ENCODE measurements at places on chromosomes 5 and 9.

DNA sequence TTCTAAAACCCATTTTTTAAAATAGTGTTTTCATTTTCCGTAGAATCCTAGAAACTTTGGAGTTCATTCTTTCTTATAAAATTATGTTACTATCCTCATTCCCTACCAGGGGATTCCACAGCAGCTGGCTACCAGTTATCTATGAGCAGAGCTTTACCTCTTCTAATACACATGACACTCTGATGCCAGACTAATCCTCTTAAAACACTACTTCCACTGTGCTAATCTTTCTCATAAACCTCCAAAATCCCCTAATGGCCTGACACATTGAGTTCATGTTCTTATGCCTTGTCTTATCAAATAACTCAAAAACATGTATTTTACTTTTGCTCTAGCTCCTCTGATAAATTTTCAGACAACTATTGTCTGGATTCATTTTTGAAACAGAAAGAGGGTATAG, 633.6 kb upstream of the FTMT start:
- no peak for DNase-seq

- no peak for DNase-seq
Observed at GRCh38 chr5:75461679-75462078, 49.8 kb downstream of the CERT1 start.

- no peak for DNase-seq
Observed at GRCh38 chr5:56069652-56070226, 75.0 kb upstream of the IL6ST start.

- no peak for DNase-seq
Observed at GRCh38 chr9:89877051-89878002, 272.5 kb downstream of the GADD45G start.

- no peak for DNase-seq
Observed at GRCh38 chr5:34507933-34508332, 148.2 kb upstream of the RAI14 start.

DNA sequence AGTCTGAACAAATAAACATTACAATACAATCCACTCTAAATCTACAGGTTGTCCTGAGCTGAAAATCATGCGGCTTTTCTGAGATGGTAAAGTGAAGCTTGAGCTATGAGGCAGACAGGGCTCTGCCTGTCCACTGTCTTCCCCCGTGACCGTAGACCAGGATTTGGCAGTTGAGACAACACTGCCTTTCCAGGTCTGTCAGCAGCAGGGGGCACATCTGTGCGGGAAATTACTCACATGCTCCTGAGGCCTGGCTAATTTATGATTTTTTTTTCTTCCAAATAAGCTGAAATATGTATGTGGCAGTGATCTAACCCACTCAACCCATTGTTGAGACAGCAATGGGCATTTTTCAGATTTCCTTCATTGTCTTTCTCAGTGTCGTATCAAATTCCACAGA, 307.9 kb downstream of the FBXL7 start:
- no peak for DNase-seq

- DNase-seq: no peak
Observed at GRCh38 chr5:32501071-32502002, 56.8 kb upstream of the ZFR start.

DNA sequence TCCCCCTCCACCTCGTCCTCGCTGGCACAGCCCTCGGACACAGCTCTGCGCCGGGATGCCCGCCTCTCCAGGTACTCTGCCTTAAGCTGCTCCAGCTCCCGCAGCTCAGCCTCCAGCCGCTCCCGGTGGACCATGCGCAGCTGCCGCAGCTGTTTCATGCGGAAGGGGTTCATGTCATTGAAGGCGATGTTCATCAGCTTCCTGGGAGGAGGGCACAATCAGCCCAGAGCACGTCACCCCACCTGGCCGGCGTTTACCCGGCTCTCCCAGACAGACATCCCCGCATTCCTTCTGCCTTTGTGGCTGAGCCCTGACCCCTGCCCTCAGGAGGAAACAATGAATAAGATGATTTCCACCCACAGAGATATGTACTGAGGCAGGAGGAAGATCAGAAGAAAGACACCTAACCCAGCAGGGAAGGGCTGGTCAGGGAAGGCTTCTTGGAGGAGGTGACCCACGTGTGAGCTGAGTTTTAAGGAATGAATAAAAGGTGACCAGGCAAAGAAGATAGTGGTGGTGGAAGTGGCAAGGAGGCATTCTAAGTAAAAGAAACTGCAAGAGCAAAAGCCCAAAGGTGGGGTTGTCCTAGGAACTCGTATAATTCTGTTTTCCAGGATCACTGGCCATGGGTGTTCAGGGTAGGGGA, 7.1 kb upstream of the CORO2A start:
- DNase-seq: no peak

DNA sequence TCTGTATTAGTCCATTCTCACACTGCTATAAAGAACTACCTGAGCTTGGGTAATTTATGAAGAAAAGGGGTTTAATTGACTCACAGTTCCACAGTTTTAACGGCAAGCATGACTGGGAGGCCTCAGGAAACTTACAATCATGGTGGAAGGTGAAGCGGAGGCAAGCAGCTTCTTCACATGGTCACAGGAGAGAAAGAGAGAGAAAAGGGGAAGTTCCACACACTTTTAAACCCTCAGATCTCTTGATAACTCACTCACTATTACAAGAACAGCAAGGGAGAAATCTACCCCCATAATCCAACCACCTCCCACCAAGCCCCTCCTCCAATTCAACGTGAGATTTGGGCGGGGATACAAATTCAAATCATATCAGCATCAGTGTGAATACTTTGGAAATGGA, 133.4 kb upstream of the SLC30A5 start:
- DNase-seq: no peak

DNA sequence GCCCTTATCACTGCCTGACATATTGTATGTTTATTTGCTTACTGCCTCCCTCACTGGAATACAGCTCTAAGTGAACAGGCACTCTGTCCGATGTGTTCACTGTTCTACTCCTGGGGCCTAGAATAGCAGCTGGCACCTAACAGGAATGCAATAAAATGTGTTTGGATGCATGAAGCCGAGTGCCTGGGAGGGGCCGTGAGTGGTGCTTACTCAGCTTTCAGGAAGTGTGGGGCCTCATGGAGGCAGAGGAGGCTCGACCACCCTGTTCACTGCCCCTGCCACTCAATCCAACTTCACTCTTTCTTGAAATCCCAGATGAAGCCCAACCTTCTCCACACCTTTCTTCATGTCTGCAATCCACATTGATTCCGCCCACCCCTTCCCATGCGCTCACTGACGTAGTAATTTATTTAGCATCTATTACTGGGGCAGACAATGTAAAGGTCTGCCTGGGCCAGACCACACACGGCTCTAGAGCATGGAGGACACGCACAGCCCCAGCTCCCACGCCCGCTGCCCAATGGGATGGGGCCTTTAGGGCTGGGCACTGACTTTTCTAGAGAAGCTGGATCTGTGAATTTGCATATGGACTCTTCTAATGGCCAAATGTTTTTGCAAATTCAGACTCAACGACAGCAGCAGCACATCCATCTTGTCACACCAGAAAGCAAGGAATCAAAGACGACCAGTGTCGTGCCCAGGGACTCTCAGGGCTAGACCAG, 21.3 kb downstream of the TBC1D9B start:
- DNase-seq: no peak

GRCh38 chr9:75545287-75545686, 345.2 kb upstream of the PCSK5 start:
- DNase-seq: no peak

- no peak for DNase-seq
Observed at GRCh38 chr5:106523852-106524251, 1146.9 kb downstream of the EFNA5 start.

GRCh38 chr9:6567140-6567591, 78.4 kb downstream of the GLDC start:
- no peak for DNase-seq

GRCh38 chr9:9719373-9720112, 893.3 kb downstream of the PTPRD start:
- DNase-seq: no peak

GRCh38 chr5:56791396-56791795, 24.0 kb upstream of the MAP3K1 start:
- no peak for DNase-seq

- DNase-seq: no peak
Observed at GRCh38 chr5:9658706-9659105, 28.6 kb upstream of the TAS2R1 start.

- no peak for DNase-seq
Observed at GRCh38 chr5:132425975-132426524, 56.5 kb downstream of the SLC22A5 start.

GRCh38 chr9:74556685-74557084, 59.5 kb downstream of the RORB start:
- no peak for DNase-seq

GRCh38 chr9:72278959-72279358, 86.0 kb downstream of the ZFAND5 start:
- no peak for DNase-seq

DNA sequence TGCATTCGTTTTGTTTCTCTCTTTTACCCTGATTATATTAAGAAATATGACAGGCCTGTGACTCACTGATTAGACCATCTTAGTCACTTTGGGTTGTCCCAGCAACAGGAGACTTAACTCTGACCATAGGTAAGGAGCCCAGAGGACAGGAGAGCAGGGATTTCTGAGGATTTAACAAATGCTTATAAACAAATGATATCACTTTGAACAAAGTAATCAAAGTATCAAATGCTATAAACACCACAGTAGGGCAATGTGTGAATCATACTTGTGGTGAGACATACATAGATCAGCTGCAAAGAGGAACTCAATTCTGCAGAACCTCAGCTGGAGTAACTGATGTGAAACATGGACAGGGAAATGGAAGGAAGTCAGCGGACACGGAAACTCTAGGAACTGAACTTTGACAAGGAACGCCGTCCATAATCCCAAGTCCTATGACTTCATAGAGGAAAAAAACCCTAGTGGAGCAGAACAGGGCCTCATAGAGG, 190.6 kb upstream of the MSX2 start:
- no peak for DNase-seq

GRCh38 chr5:9624196-9624947, 5.8 kb downstream of the TAS2R1 start:
- no peak for DNase-seq

- DNase-seq: no peak
Observed at GRCh38 chr9:112894041-112894440, 3.4 kb upstream of the SLC46A2 start.

DNA sequence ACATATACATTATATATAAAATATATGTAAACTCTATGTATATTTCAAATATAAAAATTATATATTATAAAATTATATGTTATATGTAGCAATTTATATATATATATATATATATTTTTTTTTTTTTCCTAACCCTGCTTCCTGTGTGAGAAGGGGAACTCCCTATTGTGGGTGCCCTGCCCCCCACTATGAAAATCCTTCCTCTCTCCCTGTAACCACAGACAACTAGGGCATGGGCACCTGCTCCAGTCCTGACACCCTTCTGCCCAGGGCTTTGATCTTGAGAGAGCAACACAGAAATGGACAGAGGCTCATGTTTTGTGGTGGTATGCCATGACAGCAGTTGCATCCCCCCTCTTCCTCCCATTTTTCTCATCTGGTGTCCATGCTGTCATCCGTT, 148.7 kb upstream of the IL12B start:
- no peak for DNase-seq

DNA sequence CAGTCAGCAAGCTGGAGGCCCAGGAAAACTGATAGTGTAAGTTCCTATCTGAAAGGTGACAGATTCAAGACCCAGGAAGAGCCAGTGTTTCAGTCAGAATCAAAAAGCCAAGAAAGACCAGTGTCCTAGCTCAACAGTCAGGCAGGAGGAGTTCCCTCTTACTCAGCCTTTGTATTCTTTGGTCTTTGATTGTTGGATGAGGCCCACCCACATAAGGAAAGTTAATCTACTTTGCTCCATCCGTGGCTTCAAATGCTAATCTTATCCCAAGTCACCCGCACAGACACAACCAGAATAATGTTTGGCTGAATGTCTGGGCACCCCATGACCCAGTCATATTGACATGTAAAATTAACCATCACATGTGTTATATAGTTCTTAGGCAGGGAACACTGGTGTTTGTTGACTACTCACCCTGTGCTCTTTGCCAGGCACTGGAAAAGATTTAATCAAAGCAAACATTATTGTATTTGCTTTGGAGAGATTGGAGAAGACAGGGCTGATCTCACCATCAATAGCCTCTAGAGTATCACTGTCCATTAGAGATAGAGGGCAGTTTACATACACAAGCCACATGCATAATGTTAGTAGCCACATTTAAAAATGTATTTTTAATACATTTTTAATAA, 96.3 kb upstream of the KCNN2 start:
- no peak for DNase-seq

- no peak for DNase-seq
Observed at GRCh38 chr9:137437691-137438590, 3.2 kb downstream of the ENTPD8 start.

GRCh38 chr9:83964973-83965349, 15.1 kb downstream of the HNRNPK start:
- no peak for DNase-seq

Measured in stimulated activated CD4-positive, alpha-beta T cell treated with anti-CD3 and anti-CD28 coated beads, Interleukin-1b, Interleukin-23, amount 100 ng/mL, for 4 hours (primary cell).